ENCODE measurements at places on chromosomes 5 and 9. TPM values are rescaled to one million over a fixed set of nuclear protein-coding genes. Genes with fewer than 3 reads are reported as not detected.

GRCh38 chr5:132458651-132459030 lies 31.9 kb downstream of the IRF1 start:
- no peak for DNase-seq

DNA sequence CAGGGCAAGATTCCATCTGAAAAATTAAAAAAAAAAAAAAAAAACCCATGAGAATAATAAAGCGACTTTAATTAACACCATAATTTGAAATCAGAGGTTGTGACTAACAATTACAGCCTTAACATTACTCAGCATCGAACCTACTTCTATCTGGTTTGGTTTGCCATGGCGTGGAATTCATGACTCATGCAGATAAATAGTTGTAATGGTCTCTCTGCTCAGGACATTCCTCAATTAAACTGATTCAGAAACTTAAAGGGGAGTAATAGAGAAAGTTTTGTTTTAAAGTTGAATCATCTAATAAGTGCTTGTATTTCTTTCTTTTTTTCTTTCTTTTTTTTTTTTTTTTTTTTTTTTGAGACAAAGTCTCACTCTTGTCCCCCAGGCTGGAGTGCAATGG lies 135.5 kb downstream of the SPATA31D1 start:
- no peak for DNase-seq

CDH18 gene
- total RNA-seq, result not detected

IRGM gene
- not detected for total RNA-seq

DNA sequence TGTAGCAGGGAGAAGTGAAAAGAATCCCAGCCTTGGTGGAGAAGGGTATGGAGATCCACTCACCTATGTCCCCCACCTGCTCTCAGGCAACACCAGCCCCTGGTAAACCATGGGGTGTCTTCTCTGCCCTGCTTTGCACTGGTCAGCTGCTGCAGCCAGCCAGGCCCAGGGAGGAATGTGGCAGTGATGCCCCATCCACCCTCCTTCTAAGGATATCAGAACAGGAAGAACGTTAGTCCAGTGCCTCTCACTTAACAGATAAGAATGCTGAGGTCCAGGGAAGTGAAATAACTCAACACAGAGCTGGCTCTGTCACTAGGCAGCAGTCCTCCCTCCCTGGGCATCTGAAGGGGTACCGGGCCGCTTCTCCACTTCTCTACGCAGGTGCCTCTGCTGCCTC lies 9.7 kb upstream of the PPIC start:
- no peak for DNase-seq

GRCh38 chr5:93403141-93403928 lies 177.7 kb downstream of the NR2F1-AS1 start:
- DNase-seq, result no peak
